ENCODE measurements at places on chromosomes 7 and 10.

DNA sequence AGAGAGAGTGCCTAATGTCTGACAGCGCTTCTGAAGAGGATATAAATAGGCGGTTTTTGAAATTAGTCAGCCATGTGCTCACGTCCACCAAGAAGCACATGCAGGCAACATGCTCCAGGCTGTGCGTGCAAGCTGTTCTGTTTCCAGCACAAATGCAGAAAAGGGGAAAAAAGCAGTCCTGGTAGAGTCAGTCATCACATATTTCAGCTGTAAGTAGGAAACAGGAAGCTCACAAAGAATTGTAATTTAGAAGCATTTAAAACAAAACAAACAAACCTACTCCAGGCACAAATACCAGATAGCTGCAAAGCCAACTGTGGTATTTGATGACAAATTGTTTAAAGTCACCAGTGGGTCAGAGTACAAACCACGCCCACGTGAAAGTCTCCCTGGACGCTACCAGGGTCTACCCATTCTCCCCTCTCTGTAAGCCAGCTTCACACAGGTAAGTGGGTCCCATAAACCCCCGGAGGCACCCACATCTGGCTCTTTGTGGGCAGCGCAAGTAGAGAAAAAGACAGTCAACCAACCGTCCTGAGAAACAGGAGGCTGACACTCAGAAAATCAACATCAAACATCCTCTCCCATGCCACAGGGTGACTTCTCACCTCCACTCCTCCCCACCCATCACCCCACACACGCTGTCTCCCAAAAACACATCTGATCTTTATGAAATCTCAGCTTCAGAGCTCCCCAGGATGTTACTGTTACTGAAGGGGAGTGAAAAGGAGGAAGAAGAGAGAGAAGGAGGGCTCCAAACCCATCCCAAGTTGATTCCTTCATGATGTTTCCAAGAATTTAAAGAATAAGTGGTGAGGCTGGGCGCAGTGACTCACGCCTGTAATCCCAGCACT lies 186.4 kb downstream of the FAM107B start:
- DNase-seq, result no peak

GRCh38 chr10:78910886-78911285 lies 157.9 kb upstream of the ZMIZ1 start:
- DNase-seq, result no peak

- no peak for DNase-seq
Observed at GRCh38 chr10:62626817-62627216, 177.7 kb upstream of the ADO start.

- no peak for DNase-seq
Observed at GRCh38 chr7:143979359-143979758, 20.8 kb upstream of the OR6B1 start.

GRCh38 chr7:44713680-44714335 lies 34.8 kb upstream of the ZMIZ2 start:
- no peak for DNase-seq

- no peak for DNase-seq
Observed at GRCh38 chr10:128241023-128241422, 114.8 kb upstream of the MKI67 start.

GRCh38 chr7:114930829-114931655 lies 9.1 kb downstream of the MDFIC start:
- DNase-seq, result no peak

GRCh38 chr7:33952824-33953223 lies 47.5 kb downstream of the BMPER start:
- no peak for DNase-seq

- DNase-seq, result no peak
Observed at GRCh38 chr7:24786306-24786705, 29.0 kb upstream of the GSDME start.

DNA sequence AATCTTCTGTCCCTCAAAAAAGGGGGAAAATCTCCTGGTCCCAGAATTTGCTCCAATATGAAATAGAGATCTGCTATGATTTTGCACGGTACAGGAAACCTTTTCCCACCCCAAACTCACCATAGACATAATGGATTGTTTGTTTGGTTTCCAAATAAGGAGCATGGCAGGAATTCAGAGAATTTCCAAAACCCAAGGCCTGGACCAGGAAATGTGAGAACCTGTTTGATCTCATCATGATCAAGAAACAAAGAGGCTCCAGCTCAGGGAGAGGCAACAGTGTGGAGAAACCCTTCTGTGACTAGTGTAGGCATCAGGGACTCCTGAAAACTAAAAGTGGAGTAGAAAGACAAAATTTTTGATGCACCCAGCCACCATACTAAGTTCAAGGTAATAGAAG lies 1548.1 kb upstream of the LRRTM3 start:
- no peak for DNase-seq

- DNase-seq, result no peak
Observed at GRCh38 chr10:98292971-98293370, 25.0 kb upstream of the LOXL4 start.

GRCh38 chr7:107966711-107967110 lies 36.2 kb downstream of the LAMB1 start:
- DNase-seq, result no peak

DNA sequence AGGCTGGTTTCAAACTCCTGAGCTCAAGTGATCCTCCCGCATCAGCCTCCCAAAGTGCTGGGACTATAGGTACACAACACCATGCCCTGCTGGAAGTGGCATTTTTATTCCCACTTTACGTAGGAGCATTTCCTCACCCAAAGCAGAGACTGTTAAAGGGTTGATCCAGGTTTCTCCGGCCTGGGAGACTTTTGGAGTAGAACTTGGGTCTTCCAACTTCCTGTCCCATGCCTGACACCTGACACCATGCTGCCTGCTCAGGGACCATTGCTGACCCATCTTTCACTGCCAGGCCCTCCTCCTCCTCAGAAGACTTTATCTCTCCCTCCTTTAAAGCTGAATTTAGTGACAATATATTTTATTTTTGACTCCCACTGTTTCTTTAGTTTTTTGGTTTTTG lies 302.0 kb upstream of the LYZL1 start:
- DNase-seq, result no peak

DNA sequence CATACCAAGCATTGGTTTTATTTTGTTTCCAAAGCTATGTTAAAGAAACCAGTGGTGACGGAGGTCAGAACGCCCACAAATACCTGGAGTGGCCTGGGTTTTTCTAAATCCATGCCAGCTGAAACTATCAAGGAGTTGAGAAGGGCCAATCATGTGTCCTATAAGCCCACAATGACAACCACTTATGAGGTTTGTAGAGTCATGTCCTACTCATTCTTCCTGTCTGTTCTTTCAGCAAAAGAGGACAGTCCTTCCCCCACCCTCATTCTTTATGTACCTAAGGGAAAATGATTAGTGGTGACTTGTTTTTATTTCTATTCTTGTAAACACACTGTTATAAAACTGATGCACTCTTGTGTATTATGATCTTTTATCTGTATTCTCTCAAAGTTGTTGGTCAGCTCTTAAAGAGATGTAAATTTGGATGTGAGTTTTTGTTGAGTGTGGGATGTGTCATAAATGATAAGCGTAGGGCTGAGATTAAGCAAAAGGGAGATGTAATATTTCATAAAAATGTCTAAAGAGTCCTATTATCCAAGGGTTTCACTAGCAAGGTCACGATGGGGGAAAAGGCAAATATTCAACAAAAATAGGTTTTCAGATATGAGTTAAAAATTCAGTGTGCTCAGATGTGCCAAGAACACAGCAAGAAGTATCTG lies 294.4 kb downstream of the BICC1 start:
- DNase-seq, result no peak

DNA sequence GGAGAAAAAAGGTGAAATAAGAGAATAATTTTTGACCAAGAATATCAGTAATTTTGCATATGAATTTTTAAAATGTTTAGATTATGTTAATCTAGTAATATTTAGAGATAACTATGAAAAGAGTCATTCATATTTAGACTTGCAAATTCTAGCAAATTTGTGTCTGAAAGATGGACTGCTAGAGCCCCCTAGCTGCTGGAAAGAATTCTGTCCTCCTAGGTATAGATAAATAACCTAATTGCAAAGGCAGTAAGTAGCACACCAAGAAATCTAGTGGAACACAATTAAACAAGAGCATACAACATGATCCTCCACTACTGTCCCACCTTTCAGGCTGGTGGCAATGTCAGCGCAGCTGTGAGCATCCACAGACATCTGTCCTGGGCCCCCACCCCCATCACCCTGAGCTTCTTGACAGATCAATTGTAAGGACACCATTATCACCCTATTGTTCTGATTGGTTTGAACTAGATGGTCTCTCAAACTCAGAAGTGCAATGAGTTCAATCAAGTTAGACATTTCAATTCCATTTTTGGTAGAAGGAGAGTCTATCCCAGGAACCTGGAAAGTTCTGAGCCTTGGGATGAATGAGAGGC lies 15.0 kb upstream of the GFRA1 start:
- no peak for DNase-seq

GRCh38 chr7:159086301-159086925 lies 58.3 kb downstream of the VIPR2 start:
- DNase-seq, result no peak

- no peak for DNase-seq
Observed at GRCh38 chr10:43801626-43802025, 152.9 kb upstream of the ZNF32 start.

DNA sequence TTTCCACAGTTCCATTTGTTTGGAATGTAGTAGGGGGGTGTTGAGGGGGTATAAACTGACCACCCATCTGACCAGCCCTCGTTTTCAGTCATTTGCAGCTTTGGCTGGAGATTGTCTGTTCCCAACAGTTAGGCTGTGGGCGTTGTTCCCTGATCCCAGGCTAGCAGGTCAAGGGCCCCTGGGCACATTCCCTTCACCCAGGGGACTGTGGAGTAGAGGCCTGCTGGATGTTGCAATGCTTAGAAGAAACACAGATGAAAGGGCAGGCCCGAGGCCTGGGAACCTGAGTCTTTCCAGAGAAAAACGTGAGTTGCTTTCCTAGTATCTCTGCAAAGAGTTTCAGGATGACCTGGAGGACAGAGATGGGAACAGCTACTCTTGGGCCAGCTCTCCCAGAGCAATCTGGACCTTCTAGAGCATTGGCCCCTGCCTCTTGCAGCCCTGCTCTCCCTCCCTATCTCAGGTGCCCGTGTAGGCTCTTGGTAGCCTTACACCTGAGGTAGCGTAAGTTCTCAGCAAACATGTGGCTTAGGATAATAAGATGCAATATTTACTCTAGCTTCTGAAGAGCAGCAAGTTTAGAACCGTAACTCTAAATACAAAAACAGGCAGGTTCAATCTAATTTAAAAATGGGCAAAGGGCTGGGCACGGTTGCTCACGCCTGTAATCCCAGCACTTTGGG lies 99.4 kb upstream of the EFCAB10 start:
- DNase-seq, result no peak

- no peak for DNase-seq
Observed at GRCh38 chr7:142868986-142869415, 14.1 kb downstream of the EPHB6 start.

DNA sequence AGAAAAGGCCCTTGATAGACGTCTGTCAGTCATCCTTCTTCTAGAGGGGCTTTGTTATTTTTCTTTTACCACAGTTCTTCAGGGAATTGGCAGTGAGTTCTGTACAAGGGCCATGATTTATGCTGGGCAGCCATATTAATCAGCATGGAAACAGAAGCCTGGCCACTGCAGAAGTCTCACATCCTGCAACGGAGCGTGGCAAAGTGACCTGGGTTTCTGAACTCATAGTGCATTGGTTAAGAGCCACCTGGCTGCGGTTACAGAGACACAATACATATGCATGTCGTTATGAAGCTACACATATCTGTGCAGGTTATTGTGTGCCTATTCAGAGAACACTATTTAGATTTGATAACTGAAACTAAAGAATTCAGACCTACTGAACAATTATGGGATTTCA lies 419.4 kb upstream of the CELF2 start:
- no peak for DNase-seq

GRCh38 chr7:4663239-4664018 lies 18.7 kb upstream of the FOXK1 start:
- DNase-seq, result no peak

GRCh38 chr7:31885171-31885570 lies 185.0 kb downstream of the PDE1C start:
- no peak for DNase-seq

DNA sequence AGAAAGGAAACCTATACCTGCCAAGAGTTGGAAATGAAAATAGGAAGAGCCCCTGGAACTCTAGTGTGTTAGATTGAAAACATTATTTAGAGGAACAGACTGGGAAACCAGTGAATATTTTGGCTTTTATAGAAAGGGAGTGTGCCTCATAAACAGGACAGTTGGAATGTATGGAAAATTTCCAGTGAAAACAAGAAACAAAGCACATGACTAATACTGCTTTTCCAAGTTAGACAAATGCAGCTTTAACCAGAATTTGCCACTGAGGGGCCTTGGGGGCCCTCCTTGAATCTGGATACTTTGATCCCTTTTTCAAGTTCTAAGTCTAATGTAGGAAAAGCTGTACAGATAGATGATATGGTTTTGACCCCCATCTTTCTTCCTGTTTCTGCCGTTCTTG lies 21.2 kb downstream of the ITGB8 start:
- DNase-seq, result no peak

DNA sequence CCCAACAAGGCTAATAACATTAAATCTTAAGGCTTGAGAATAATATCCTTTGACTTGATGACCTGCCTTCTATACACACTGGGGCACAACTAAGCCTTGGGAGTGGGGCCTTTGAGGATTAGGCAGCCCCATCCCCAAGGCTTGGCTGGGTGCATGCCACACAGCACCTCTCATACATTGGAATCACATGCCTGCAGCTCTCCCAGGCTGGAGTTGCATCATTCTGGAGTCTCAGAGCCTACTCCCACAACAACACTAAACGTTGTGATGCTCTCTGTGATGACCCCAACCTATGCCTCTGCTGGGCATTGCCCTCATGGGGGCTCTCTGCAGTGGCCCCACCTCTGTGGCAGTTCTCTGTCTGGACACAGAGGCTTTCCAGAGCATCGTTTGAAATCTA lies 31.9 kb upstream of the SGCE start:
- DNase-seq, result no peak

GRCh38 chr10:47241946-47242867 lies 57.8 kb upstream of the GDF10 start:
- no peak for DNase-seq
